ENCODE measurements at places on chromosomes 6 and 20.

GRCh38 chr20:39829256-39829655 lies 859.8 kb downstream of the MAFB start:
- no peak for DNase-seq

- DNase-seq: no peak
Measured at GRCh38 chr6:166465671-166466087, 82.9 kb upstream of the MPC1 start.

GRCh38 chr20:58753267-58753921 lies 60.8 kb downstream of the NPEPL1 start:
- no peak for DNase-seq

- no peak for DNase-seq
Measured at GRCh38 chr6:16129623-16130401, 926 bp downstream of the MYLIP start.

DNA sequence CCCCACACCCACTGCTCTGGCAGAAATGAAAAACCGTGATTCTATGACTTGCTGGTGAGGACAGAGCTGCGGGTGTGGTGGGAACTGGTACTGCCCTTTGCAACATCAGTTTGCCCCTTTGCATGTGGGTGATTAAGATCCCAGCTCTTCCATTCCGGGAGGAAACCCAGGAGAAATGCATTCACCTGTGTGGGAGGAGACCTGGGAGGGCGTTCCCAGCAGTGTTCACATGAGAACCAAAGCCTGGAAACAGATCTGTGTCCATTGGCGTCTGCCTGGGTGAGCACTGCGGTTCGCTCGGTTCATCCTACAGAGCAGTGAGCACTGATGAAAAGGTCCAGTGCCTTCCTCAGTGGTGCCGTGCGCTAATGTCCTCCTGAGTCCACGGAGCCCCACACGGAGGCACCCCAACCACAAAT lies 89.7 kb downstream of the SMOC2 start:
- no peak for DNase-seq

GRCh38 chr20:40753472-40753871 lies 64.4 kb upstream of the MAFB start:
- no peak for DNase-seq

DNA sequence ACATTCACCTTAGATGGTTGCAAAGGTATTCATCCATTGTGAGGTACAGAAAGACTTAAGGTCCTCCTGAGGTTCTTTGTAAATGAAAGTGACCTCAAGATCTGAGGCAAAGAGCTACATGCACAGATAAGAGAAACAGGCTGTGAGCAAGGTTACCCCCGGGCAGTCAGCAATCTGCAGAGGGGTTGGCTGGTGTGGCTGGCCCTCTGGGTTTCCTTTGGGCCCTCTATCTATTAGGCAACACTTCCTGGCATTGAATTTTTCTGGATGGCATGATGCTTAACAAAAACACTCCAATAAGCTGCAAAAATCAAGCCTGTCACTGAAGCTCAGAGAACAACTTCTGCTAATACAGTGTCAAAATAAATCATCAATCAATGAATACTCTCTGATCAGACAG lies 48.9 kb upstream of the RALGAPA2 start:
- DNase-seq: no peak

GRCh38 chr6:52337633-52338290 lies 24.2 kb upstream of the PAQR8 start:
- DNase-seq: no peak

GRCh38 chr6:110041126-110041525 lies 63.0 kb downstream of the GPR6 start:
- no peak for DNase-seq

- no peak for DNase-seq
Measured at GRCh38 chr6:136657666-136658065, 107.4 kb upstream of the MAP7 start.

GRCh38 chr6:52725535-52726192 lies 37.6 kb downstream of the GSTA2 start:
- DNase-seq: no peak

DNA sequence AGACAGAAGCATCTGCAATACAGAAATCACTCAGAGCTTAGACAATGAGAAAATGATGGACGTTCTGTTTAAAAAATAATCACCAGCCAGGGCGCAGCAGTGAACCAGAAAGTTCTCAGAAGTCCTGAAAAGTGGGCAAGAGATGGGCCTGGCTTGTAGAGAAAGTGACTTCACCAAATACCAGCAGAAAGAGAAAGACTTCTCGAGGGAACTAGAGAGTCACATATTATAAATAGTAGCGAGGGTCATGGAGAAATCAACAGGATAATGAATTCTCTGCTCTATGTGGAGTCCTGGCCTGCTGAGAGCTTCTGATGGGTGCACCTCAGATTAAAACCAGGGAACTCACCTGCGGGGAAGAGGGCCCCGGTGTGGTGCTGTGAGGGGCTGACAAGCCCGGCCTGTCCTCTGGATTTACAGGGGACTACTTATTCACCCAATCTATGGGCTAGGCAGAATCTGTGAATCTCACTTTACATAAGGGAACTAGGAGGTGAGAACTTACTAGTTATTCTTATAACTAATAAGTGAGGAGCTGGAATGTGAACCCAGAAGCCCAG lies 5.6 kb upstream of the RAMACL start:
- no peak for DNase-seq

- peak; percentile 64 for DNase-seq
Measured at GRCh38 chr6:127464881-127465459, 5.8 kb upstream of the KIAA0408 start.

DNA sequence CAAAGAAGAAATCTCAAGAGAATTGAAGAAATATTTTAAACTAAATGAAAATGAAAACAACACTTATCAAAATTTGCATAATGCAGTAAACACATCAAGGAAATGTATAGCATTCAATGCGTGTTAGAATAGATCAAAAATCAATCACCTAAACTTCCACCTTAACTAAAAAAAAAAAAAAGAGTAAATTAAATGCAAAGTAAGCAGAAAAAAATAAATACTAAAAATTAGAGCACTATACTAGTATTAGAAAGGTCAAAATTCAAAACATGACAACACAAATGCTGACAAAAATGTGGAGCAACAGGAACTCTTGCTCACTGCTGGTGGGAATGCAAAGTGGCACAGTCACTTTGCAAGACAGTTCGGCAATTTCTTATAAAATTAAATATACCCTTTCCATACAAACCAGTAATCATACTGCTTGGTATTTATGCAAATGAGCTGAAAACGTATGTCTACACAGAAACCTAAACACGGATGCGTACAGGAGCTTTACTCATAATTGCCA lies 103.8 kb downstream of the KIF16B start:
- no peak for DNase-seq

DNA sequence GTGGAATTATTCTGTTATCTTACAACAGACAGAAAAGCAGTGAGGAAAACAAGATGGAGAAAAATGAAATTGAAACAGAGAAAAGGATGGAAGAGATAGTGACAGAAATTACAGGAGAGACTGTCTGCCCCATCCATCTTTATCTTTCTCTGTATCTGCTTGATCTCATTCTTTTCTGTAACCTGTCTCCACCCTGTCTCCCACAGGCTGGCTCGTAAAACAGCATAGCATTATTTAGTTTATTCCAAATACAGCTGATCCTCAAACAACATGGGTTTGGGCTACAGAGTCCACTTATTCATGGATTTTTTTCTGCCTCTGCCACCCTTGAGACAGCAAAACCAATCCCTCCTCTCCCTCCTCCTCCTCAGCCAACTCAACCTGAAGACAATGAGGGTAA lies 482.3 kb upstream of the JARID2 start:
- no peak for DNase-seq

GRCh38 chr6:139239064-139239463 lies 52.7 kb downstream of the TXLNB start:
- no peak for DNase-seq

- DNase-seq: no peak
Measured at GRCh38 chr20:49100972-49101371, 54.9 kb downstream of the CSE1L start.

- no peak for DNase-seq
Measured at GRCh38 chr20:1440024-1440423, 26.6 kb downstream of the NSFL1C start.

DNA sequence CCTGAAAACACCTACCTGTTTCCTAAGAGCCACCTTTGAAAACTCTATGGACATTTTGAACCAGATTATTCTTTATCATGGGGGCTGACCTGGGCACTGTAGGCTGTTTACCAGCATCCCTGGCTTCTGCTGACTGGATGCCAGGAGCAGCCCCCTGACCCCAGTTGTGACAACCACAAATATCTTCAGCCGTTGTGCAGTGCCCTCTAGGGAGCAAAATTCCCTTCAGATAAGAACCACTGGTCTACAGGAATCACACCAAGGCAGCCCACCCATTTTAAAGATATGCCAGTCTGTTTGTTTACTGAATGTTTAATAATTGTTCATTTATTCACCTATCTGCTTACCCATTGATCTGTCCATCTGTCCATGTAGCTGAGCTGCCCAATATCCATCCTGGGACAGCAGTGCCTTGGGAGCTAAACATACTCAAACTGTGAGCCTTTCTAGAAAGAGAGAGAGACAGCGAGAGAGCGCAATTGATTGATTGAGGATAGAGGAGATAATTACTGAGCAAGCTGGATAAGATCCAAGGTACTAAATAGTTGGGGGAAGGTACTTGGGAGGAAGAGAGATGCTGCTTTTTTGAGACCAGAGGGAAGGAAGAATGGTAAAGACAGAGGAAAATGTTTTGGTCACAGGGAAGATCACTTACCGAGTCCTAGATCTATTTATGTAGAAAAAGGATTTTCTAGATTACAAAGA lies 276.8 kb downstream of the NRN1 start:
- DNase-seq: no peak

GRCh38 chr6:54031169-54031568 lies 80.1 kb upstream of the MLIP start:
- DNase-seq: no peak

DNA sequence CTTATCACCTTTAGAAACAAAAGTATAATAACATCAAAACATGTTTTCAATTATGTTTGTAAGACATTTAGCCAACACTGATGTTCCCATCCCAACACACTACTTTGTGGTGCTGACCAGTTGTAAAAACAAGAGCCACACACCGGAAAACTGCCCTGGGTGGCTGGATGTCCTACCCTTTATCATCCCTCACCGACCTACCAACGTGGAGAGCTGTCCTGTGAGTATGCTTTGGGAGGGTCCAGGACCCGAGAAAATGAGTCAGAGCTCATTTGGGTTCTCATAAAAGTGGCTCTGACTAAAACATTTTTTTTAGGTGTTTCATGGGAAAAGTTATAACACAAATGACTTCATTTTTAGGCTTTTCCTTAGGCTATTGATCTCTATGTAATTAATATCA lies 29.3 kb upstream of the CTAGE9 start:
- DNase-seq: no peak

DNA sequence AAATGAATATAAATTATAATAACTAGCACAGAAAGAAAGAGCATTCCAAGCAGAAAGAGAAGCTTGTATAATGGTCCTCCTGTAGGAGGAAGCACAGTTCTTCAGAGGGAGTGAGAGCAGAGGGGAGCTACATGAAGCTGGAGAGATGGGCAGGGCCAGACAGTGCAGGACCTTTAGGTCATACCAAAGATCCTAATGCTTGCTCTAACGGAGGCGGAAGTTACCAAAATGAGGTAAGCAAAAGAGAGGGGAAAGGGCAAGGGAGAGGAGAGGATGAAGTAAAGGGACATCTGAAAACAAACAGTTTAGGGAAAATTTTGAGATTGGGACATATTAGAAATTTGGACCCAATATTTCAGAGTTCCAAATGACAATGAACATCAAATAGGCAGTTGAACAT lies 50.2 kb downstream of the HBS1L start:
- DNase-seq: no peak

GRCh38 chr6:116139917-116140316 lies 14.0 kb upstream of the COL10A1 start:
- DNase-seq: no peak

GRCh38 chr6:158322400-158322723 lies 10.1 kb downstream of the TULP4 start:
- no peak for DNase-seq

- no peak for DNase-seq
Measured at GRCh38 chr20:62321521-62321948, 18.7 kb downstream of the ADRM1 start.

GRCh38 chr6:129711271-129711631 lies 1.3 kb upstream of the ARHGAP18 start:
- no peak for DNase-seq

DNA sequence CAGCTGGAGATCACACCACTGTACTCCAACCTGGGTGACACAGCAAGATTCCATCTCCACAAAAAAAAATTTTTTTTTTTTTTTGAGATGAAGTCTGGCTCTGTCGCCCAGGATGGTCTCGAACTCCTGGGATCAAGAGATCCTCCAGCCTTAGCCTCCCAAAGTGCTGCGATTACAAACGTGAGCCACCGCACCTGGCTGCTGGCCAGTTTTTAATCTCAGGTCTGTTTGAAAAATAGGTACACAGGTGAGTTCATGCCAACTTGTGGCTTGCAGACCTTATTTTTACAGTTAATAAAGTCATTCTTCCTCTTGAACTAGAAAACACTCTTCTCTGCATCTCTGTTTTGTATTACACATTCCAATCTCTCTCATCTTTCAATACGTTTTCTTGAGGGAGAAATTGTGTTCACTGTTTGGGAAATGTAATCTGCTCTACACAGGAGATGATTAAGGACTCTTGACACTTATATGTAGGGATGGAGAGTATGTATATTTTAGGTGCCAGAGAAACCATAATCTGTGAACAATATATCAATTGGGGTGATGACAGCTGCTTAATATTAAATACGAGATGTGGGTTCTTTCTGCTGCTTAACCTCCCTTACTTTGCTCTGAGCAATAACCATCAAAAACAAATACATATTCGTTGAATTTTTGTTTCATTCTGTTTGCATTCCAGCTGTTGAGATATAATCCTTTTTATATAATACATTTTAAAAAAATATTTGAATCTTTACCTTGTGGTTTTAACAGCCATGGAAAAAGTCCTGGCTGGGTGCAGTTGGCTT lies 17.7 kb upstream of the RIPOR3 start:
- no peak for DNase-seq

DNA sequence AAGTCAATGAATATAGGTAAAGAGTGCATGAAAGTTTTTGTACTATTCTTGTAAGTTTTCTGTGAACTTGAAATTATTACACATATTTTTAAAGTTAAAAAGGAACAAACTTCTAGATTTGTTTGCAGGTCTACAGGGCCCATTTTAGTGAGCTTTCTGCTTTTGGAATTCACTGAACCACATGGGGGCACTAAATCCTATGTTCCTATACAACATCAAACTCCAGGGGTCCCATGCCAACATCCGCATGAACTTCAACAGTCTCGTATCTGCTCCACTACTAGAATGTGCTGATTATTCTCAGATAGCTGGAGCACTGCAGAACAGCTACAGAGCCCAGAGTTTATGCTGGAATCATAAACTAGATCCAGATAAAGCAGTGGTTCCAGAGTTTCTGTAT lies 347.9 kb upstream of the SPTLC3 start:
- DNase-seq: no peak

DNA sequence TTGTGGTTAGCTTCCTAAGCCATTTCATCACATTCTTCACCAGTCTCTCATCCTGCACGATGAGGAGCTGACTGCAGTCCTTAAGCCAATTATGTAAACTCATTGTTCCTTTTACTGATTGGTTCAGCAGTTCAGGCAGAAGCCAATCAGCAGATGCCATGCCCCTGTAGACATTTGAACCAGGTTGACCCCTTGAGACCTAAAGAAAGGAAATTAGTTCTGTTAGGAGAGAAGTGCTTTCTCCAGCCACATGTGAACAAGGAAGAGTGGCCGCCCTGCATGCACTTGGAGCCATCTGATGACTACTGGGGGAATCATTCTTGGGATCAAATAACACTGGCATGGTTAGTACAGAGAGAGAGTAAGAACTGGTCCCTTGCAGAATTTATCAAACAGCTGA lies 535.2 kb upstream of the ID4 start:
- DNase-seq: no peak

GRCh38 chr6:26124781-26125685 lies 37.8 kb downstream of the HFE start:
- no peak for DNase-seq
